Right forelimb (tissue), 1 donor: ENCODE measurements at places on chromosomes 7 and 10.

DNA sequence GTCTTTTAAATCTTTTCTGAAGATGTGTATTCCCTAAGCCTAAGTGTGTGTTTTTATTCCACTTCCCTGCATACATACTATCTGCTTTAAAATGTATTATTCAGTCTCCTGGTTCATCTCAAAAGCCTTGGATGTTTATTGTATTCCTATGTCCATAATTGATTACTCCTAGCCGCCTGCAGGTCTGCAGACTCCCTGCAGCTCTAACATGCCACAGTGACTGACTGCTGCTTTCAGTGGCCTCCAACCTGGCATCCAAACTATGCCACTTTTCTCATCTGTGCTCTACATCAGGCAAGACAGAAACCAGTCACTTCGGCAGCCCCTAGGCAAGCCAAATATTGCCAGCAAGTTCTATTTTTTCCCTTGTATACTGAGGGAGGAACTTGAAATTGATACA, 81.7 kb downstream of the ABCA13 start:
- DNase-seq: no peak

DNA sequence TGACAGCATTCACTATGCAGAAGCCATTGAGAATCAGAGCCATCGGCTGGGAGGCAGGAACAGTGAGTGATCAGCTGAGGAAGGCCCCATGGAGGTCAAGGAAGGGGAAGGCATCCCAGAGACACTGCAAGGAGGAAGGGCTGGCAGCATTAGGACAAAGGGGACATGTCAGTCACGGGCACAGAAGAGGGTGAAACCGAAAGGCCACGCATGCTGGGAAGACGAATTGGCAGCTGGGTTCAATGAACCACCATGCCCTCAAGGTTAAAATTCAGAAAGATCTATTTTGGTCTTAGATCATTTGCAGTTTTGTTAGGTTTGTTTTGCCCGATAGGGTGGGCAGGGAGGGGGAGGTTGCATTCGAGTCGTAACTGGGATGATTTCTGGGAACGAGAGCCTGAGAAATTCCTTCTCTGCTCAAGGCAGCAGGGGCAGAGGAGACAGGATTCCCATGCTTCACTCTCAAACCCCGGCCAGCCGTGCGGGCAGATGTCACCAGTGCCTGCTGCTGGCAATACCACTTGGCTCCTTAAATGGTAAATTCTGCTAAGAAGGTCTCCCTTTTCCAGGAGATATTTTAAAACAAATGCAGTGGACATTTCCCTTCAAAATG, 57.7 kb downstream of the ASB13 start:
- no peak for DNase-seq

DNA sequence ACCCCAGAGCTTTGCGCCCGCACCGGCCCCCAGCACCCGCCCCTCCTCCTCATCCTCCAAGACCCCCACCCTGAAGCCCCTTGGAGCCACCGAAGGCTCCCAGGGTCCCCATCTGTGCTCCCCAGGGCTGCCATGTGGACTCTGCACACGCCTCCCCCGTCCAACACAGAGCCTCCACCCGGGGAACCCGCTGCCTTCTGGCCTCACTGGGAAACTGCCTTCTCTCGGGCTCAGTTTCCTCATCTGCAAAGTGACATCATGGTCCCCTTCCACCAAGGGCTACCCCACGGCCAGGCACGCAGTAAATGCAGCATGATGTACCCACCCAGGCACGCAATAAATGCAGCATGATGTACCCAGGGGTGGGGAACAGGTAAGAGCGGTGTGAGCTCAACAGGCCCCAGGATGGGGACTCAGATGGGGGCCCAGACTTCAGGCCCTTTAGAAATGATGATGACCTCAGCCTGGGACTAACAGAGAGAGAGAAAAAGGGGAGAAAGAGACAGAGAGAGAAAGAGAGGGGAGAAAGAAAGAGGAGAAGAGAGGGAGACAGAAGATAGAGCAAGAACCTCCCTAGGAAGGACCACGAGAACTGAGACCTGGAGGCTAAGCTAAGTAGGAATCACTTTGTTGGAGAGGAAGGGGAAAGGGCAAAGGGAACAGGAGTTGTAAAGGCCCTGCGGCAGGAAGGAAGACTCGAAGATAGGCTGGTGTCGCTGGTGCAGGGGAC, 2.5 kb upstream of the MICALL2 start:
- DNase-seq: no peak

- DNase-seq: no peak
These were observed 14.3 kb downstream of the IL2RA start for GRCh38 chr10:6047847-6048246.

DNA sequence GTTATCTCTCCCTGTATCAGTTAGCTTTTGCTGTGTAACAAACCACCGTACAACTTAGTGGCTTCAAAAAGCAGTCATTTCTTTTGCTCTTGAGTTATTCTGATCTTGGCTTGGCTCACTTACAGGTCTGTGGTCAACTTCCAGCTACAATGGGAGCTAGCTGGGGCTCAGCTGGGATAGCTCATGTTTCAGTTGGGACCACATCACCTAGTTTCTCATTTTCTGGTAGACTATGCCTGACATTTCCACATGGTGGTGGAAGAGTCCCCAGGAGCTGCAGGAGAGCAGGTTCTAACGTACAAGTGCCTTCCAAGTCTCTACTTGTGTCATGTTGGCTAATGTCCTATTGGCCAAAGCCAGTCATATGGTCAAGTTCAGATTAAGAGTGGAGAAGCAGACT, 25.8 kb upstream of the PIP4K2A start:
- no peak for DNase-seq

- no peak for DNase-seq
These were observed 4.0 kb upstream of the MRPS24 start for GRCh38 chr7:43873300-43873699.

GRCh38 chr7:131642429-131642828, 86.0 kb upstream of the PODXL start:
- no peak for DNase-seq

DNA sequence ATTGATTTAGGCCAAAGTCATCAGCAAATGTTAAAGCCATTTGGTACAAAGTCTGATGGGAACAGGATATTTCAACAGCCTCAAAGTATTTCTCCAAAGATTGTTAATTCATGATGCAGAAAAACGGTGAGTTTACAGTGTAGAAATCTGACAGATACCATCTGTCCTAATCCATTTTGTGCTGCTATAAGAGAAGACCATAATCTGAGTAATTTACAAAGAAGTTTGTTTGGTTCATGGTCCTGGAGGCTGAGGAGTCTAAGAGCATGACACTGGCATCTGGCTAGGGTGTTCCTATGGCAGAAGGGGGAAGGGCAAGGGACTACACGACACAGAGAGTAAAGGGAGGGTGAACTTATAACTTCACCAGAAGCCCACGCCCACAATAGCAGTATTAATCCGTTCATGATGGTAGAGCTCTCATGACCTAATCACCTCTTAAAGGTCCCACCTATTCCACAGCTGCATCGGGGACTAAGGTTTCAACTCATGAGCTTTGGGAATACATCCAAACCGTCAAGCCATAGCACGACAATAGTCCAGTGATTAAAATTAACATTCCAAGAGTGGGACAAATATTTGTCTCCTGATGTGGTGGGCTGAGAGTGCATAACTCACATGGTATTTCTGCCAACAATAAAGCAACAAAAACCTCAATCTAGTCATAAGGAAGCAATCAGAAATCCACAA, 298.6 kb upstream of the AKR1E2 start:
- no peak for DNase-seq

- no peak for DNase-seq
These were observed 35.4 kb downstream of the TMEM120A start for GRCh38 chr7:75958802-75959543.

- peak; percentile 85 for DNase-seq
These were observed at the start of gene MACROH2A2 for GRCh38 chr10:70052462-70053217. Gene MACROH2A2 (plus strand): TSS chr10:70052846. CDS start chr10:70075659, 22,813 bp downstream.

DNA sequence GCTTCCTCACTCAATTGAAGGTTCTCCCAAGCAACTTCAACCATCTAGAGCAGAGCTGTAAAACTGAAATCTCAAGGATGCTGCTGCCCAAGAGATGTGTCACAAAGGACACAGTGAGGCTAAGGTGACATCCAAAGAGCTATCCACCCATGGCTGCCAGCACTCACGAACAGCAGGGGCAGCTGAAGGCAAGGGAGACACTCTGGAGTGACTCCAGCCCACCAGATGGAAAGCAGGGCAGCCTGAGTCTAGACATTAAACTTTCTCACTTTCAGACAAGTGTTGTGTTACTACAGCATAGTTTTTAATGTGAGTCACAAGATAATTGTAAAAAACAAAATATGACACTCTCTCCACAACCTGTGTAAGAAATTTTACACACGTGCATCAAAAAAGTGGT, 113.5 kb downstream of the LARP4B start:
- DNase-seq: no peak

- no peak for DNase-seq
These were observed 4.7 kb upstream of the CCNJ start for GRCh38 chr10:96038476-96039387.
